Keratinocyte (primary cell): ENCODE measurements at places on chromosomes 13 and 19. TPM values are rescaled to one million over a fixed set of nuclear protein-coding genes. Genes with fewer than 3 reads are reported as not detected.

DNA sequence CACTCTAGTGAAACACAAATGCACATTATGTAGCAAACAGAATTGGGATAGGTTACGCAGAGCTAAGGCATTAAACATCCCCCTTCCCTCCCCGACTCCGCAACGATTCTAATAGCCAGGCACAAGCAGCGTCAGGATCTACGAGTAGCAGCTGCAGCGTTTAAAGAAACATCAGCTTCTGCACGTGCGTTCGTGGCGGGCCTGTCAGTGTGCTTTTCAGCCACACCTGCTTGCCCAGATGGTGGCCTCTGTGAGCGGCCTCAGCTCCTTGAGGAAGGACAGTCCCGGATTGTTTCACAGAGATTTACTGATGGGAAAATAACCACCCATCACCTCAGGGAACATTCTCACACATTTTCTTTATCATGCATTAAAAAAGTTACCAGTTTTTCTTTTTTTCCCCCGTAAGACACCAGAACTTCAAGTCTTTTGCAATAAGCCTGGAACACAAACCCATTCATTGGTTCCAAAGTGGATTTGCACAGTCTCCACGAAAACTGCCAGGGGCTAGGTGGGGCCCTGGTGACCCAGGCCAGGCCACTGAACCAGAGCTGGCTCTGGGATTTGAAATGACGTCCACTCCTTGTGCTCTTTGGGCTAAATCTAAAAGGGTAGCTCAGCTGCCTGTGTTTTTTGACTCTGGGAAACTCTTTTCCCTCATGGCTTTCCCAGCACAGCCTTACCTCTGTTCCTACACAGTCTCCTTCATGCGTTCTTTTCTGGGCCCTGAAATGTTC lies 325.5 kb downstream of the KCNRG start:
- no peak overlapping the region for H3K27ac ChIP-seq
- H3K36me3 ChIP-seq: no peaks in the 10 kb centered on the region
- H3K27me3 ChIP-seq: no peaks in the 10 kb centered on the region
- H3K4me1 ChIP-seq: no peaks in the 10 kb centered on the region
- no peak for DNase-seq

Gene ZNF433
- 3.6 to 4.7 TPM (median 4.5 TPM) in 3 replicates for polyA plus RNA-seq

- H3K4me3 ChIP-seq: peak within 1 kb of the TSS; percentile 99
- H3K36me3 ChIP-seq: peaks cover 10% of the 10 kb centered on the region
- no peaks in the 10 kb centered on the region for H3K27me3 ChIP-seq
- H3K27ac ChIP-seq: peak within 1 kb of the TSS; percentile 80
- DNase-seq: no peak
Observed at GRCh38 chr19:1025960-1026782, at the start of gene CNN2. Gene CNN2 (plus strand): TSS chr19:1026608. CDS start chr19:1026662, 54 bp downstream.

Gene THSD8
- polyA plus RNA-seq: 0.41 to 6.6 TPM (median 2.9 TPM) in 3 replicates

Gene ERF
- polyA plus RNA-seq: 75.4 to 87.4 TPM (median 83.5 TPM) in 3 replicates

DNA sequence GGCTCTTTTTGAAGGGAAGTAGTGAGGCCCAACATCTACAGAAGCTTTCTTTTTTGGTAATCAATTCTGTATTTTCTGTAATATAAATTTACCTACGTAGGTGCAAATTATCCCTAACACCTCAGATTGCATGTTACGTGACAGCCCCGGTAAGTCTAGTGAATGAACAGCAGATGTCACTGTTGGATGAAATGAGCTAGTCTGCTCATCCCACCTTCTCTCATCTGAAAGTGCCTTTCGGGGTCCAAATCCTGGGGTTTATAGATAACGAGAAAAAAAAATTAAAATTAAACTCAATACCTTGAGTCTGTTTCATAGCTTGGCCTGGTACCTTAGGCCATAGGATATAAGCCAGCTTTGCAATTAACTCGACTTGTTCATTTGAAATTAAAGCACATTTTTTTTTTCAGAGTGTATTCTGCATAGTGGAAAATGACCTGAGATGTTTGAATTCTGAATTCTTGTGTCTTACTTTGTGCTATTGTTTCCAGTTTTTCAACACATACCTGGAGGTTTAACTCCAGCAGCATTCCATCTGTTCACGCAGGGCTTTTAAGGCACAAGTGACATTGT lies 548.2 kb downstream of the GPC5 start:
- H3K36me3 ChIP-seq: no peaks in the 10 kb centered on the region
- no peak for DNase-seq
- no peak overlapping the region for H3K4me3 ChIP-seq
- no peak overlapping the region for H3K27ac ChIP-seq
- no peaks in the 10 kb centered on the region for H3K4me1 ChIP-seq

GRCh38 chr13:106172176-106172905 lies 363.1 kb downstream of the EFNB2 start:
- no peaks in the 10 kb centered on the region for H3K27me3 ChIP-seq
- H3K36me3 ChIP-seq: no peaks in the 10 kb centered on the region
- DNase-seq: no peak
- H3K4me3 ChIP-seq: no peak overlapping the region
- H3K27ac ChIP-seq: no peak overlapping the region
- no peaks in the 10 kb centered on the region for H3K4me1 ChIP-seq

- H3K27me3 ChIP-seq: peaks cover 78% of the 10 kb centered on the region
- no peak for DNase-seq
- H3K27ac ChIP-seq: no peak overlapping the region
- H3K4me3 ChIP-seq: peak overlapping the region; percentile 30
Observed at GRCh38 chr19:10419646-10420443, 493 bp upstream of the PDE4A start.

GRCh38 chr13:27666951-27667350 lies 45.3 kb downstream of the POLR1D start:
- peaks cover 2% of the 10 kb centered on the region for H3K36me3 ChIP-seq
- no peak for DNase-seq
- no peak overlapping the region for H3K4me3 ChIP-seq
- peaks cover 22% of the 10 kb centered on the region for H3K4me1 ChIP-seq
- H3K27me3 ChIP-seq: no peaks in the 10 kb centered on the region

DNA sequence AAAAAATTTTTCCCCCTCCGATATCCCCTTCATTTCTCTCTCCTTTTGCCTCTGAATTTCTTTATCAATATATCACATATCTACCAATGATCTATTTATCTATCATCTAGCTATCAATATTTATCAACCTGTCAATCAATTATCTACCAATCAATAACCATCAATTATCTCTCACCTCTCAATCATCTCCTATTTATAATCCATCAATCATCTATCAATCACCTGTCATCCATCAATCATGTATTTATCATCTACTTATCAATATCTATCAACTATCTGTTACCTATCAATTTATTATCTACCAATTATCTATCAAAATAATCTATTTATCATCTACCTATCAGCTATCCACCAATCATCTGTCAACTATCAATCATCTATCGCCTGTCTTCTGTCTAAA lies 17.1 kb downstream of the MBD3L1 start:
- DNase-seq: no peak
- no peaks in the 10 kb centered on the region for H3K27me3 ChIP-seq
- no peaks in the 10 kb centered on the region for H3K36me3 ChIP-seq
- H3K4me1 ChIP-seq: no peaks in the 10 kb centered on the region

DNA sequence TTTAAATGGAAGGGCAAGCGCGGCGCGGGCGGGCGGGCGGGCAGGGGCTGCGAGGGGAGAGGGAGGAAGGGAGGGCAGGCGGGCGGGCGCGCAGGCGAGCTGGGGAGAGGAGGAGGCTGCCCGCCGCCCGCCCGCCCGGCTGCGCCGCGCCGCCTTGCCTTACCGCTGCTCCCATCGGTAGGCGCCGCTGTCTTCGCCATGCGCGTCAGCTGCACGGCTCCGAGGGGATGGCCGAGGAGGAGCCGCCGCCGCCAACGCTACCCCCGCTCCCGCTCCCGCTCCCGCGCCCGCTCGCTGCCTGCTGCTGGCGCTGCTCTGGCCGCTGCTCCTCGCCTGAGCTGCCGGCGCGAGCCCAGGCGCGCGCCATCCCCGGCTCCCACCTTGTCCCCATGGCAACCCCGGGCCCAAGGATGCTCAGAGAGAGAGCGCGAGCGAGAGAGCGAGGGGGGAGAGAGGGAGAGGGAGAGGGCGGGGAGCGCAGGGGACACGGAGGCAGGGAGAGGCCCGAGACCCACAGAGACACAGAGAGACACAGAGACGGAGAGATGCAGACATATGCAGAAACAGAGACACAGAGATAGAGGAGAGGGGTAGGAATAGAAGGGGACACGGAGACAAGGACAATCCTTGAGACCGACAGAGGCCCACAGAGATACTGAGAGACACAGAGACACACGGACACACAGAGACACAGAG lies 40.3 kb downstream of the DEDD2 start:
- H3K36me3 ChIP-seq: no peaks in the 10 kb centered on the region
- H3K27ac ChIP-seq: no peak overlapping the region
- no peak for DNase-seq
- H3K4me1 ChIP-seq: peaks cover 11% of the 10 kb centered on the region
- H3K4me3 ChIP-seq: no peak overlapping the region

DNA sequence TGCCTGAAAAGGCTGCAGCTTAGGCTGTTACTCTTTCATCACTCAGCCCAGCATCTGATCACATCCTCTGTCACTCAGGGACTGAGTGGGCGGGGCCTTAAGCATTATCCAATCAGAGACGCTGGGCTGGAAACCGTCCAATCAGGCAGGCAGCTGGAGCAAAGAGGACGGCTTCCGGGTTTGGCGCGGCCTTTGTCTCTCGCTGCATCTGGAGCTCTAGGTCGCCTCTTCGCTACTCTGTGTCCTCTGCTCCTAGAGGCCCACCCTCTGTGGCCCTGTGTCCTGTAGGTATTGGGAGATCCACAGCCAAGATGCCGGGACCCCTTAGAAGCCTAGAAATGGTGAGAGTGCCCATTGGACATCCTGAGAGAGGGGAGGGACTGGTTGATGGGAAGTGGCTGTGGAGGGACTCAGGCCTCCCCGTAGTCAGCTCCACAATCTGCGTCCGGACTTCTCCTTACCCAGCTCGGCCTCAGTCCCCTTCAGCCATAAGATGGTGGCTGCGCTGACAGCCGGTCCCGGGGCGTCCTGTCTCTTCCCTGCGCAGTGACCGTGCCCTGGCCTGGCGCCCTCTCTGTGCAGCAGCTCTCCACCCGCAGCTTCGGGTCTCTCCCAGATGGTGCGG lies at the start of gene ZNF486:
TSS of gene ZNF486 (plus strand) at position 195 of the 625 bp plus-strand sequence. CDS start at position 312, 117 bp downstream.
- H3K4me1 ChIP-seq: peaks cover 4% of the 10 kb centered on the region
- DNase-seq: peak; percentile 72
- no peaks in the 10 kb centered on the region for H3K27me3 ChIP-seq
- no peaks in the 10 kb centered on the region for H3K36me3 ChIP-seq
- peak within 1 kb of the TSS; percentile 87 for H3K4me3 ChIP-seq

Gene LILRB1
- not detected in 3 replicates for polyA plus RNA-seq

Gene ZNF528
- 11.1 to 24.9 TPM (median 18.6 TPM) in 3 replicates for polyA plus RNA-seq

DNA sequence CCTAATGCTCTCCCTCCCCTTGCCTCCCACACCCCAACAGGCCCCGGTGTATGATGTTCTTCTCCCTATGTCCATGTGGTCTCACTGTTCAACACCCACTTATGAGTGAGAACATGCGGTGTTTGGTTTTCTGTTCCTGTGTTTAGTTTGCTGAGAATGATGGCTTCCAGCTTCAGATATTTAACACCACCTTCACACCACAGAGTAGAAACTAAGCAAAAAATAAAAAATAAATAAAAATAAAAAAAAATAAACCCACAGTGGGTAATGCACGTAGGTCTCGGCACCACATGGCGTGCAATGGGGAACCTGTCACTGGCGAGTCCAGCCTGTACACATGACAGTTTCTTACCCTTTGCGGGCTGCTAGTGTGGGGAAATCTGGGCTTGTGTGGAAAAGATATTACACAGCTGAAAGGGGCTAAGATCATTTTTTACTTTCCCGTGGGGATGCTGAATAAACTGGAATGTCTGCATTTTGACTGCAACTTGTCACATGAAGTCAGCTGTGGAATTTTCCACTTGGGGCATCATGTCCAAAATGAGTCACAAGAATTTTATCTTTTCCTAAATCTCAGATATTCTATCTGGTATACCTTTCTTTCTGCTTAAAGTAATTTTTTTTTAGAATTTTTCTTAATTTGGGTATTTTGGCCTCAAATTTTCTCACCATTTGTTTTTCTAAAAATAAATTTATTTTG lies 170.5 kb downstream of the IRS2 start:
- no peaks in the 10 kb centered on the region for H3K4me1 ChIP-seq
- H3K4me3 ChIP-seq: no peak overlapping the region
- no peaks in the 10 kb centered on the region for H3K27me3 ChIP-seq
- no peak for DNase-seq

Gene DBP
- 0.79 to 2.0 TPM (median 1.0 TPM) in 3 replicates for polyA plus RNA-seq

- H3K36me3 ChIP-seq: peaks cover 4% of the 10 kb centered on the region
- no peaks in the 10 kb centered on the region for H3K27me3 ChIP-seq
- H3K4me3 ChIP-seq: peak overlapping the region; percentile 34
- DNase-seq: peak; percentile 89
- peak overlapping the region; percentile 74 for H3K27ac ChIP-seq
Observed at GRCh38 chr19:1082165-1082927, 12.8 kb downstream of the POLR2E start.

Gene RFPL4AL1
- polyA plus RNA-seq: not detected in 3 replicates
